Left lung (tissue), 14 donors: ENCODE measurements at places on chromosomes 6 and 20. TPM values are rescaled to one million over a fixed set of nuclear protein-coding genes. Genes with fewer than 3 reads are reported as not detected.

Gene DNPH1
- polyA plus RNA-seq, result 43.4 TPM

Gene CALHM6
- polyA plus RNA-seq, result 2.1 TPM

Gene HLA-DOB
- 0.54 TPM for polyA plus RNA-seq

Gene PSORS1C2
- polyA plus RNA-seq, result 0.17 TPM

Gene PPP1R11
- 52.0 TPM for polyA plus RNA-seq

Gene RIPPLY2
- polyA plus RNA-seq, result not detected

Gene TGM2
- polyA plus RNA-seq, result 127 TPM

Gene ZNF831
- 0.17 TPM for polyA plus RNA-seq

Gene C6orf163
- polyA plus RNA-seq, result 5.8 TPM

Gene PBOV1
- 0.17 TPM for polyA plus RNA-seq

Gene EYA4
- polyA plus RNA-seq, result 9.5 TPM

Gene DEFB110
- not detected for polyA plus RNA-seq

Gene GLP1R
- 0.78 TPM for polyA plus RNA-seq
